ENCODE measurements at places on chromosomes 12 and 14.

- DNase-seq, result no peak
Observed at GRCh38 chr12:25135531-25136154, 59.3 kb downstream of the DNAI7 start.

DNA sequence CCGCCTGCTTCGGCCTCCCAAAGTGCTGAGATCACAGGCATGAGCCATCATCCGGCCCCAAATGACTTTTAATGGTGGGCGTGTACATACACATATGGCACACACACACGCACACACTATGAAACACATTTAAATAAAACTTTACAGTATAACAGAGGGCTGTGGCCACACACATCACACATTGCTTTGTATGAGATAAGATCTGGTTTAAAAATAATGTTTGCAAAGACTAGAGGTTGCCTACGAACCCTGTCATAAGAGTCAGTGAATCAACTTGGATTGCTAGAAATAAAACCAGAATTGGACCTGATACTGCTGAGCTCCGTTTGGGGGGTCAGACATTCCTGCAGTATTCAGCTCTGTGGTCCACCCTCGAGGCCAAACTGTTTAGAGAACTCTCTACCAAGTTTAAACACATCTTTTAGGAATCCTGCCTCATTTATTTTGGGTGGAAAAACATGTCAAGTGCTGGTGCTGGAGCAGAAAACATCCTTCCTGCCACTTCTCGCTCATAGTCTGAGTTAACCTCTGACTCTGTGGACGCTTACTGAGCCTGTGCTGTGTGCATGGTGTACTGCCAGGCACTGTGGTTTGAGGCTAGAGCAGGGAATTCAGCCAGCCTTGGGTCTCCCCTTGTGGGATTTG, 47.8 kb upstream of the EML1 start:
- DNase-seq, result no peak

- DNase-seq, result no peak
Observed at GRCh38 chr12:84994426-84994825, 41.7 kb downstream of the TSPAN19 start.

DNA sequence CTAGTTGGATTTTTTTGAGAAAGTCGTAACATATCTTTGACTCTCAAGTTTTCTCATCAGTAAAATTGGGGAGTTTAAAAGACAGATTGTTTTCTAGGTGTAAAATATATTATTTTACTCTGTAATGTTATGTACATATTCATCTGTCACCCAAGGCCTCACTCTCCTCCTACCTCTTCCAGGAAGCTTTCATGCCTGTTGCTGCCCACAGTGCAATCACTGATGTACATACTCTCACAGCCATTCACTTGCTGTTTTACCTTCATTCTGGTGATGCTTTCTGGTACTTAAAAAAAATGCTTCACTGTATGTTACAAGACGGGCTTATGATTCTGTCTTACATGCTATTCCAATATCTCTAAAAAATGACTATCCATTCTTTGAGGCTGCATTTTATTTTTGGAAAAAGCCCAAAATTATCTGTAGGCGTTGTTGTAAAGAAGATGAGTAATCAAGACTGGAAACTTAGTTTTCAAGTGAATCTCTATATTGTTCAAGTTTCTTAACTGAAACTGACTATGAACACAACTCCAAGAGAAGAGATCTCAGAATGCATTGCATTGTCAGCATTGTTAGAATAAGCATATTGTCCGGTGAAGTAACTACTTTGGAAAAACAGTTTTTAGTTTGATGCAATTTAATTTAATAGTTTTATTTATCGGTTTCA, 82.5 kb downstream of the LMO3 start:
- DNase-seq, result no peak

DNA sequence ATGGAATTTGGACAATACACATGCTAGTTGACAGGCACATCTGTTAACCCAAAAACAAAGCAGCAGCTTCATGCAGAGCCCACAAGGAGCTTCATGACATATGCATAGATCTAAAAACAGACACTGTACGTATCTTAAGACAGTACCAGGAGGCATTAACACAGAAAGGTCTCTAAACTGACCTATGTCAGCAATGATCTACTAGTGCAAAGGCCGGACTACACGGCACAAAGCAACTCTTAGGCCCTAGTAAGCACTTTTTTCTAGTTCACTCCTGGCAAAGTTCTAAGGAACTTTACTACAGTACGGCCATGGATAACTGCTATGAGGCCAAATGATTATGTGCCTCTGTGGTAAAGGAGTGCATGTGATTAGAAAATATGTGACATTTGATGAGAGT, 8.4 kb upstream of the KANSL2 start:
- no peak for DNase-seq

- no peak for DNase-seq
Observed at GRCh38 chr14:87547536-87547935, 445.4 kb downstream of the GALC start.

DNA sequence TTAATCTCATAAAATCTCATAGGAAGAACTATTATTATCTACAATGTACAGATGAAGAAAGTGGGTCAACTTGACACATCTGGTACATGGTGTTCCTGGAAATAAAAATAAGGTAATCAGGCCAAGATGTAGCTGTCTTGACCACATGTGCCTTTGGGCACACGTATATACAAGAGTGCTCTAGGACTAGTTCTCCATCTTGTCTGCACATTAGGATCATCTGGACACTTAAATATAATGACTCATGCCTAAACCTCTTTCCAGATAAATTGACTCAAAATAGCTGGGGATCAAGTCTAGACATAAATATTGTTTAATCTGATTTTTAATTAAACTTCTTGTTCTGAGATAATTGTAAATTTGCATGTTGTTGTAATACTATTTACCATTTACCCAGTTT, 182.6 kb downstream of the CNTN1 start:
- DNase-seq, result no peak

DNA sequence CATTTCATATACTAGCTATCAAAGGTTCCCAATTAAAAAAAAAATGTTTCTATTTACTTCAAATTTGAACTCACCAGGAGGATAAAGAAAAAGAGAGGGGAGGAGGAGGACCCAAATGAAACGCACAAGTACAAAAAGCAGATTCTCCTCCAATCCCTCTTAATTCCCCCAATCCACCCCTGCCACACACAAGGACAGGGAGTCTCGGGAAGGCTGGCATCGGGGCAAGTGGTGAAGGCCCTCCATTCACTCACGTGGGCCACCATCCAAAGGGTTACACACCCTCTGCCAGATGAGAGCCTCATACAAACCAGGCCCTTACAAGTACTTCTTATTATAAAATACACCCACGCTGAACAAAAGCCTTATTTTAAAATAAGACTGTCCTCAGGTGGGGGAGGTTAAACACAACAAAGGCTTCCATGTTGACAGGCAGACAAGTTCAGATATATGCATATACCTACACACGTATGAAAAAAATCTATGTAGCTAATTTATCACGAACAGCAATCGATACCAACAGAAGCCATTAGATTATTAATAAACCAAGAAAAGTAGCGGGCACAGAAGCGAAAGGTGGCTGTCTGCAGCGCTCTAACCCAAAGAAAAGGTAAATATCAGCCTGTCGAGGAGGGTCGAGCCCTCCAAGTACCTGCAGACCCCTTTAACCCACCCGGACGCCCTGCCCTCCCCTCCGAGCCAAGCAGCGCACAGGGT, 1.5 kb downstream of the ATP2B1 start:
- DNase-seq, result no peak

- DNase-seq, result no peak
Observed at GRCh38 chr12:40618636-40619035, 73.6 kb upstream of the CNTN1 start.

DNA sequence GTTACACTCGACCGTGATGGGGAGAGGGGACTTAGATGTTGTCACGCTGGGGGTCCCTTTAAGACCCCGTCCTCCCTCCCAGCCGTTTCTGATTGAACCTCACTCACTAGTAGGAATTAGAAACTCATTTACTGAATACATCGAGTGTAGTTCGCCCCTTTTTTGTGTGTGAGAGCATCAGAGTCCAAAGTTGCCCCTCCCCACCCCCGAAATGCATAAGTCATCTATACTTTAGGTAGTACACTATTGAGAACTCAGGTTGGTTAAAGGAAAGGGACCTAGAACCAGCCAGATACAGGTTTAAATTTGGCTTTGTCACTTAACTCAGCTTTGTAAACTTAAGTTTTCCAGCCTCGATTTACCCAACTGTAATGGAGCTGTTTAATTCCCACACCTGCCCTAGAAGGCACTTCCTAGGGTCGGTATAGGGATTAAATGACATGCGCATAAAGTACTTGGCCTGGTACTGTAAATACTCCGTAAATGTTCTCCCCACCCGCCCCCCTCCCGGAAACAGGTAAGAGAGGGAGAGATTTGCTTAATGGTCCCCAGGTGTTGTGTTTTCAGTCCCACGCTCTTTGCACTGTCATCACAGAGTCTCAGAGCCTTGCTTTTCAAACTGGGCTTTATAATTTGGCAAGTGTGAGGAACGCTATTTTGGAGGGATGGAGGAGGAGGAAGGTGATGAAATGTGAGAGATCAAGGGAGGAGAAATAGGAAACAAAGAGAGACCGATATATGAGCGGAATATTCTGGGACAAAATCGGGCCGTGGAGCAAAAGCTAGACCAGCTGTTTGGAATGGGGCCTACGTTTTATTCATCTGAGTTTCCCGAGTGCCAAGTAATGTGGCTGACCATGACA, 897 bp downstream of the SUDS3 start:
- DNase-seq, result no peak

DNA sequence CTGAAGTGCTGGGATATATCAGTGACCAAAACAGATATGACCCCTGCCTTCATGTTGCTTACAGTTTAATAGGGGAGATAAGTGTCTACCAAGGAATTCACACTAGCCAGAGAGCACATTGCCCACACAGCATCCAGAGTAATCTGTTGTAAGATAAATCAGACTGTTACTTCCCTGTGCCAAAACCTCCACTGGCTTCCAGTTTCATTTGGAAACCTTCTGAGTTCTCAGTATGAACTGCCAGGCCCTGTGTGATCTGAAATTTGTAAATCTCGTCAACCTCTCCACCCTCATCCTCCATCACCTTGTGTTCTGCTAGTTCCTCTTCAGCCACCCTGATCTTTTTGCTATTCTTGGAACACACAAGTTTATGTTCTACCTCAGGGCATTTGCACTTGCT, 154.7 kb downstream of the ETV6 start:
- DNase-seq, result no peak

GRCh38 chr12:44159216-44159615, 323.3 kb downstream of the TMEM117 start:
- no peak for DNase-seq

GRCh38 chr14:83461521-83461920, 1927.9 kb upstream of the SEL1L start:
- DNase-seq, result no peak

GRCh38 chr14:50082784-50083466, 33.4 kb downstream of the VCPKMT start:
- DNase-seq, result peak; percentile 59

DNA sequence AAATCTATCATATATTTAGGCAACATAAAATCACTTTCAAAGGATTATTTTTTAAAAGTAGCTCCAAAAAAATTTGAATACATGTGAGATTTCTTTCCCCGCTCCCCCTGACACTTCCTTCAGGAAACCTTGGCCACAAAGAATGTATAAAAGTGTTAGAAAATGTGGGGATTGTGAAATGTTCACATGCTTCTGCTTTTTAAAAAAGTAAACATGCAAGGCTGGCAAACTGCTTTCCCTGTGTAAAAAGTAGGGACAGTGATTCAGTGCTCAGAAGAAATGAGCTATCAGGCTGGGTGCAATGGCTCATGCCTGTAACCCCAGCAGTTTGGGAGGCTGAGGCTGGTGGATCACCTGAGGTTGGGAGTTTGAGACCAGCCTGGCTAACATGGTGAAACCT, 26.6 kb downstream of the MBIP start:
- no peak for DNase-seq
